ENCODE measurements at places on chromosomes 11 and 22.

DNA sequence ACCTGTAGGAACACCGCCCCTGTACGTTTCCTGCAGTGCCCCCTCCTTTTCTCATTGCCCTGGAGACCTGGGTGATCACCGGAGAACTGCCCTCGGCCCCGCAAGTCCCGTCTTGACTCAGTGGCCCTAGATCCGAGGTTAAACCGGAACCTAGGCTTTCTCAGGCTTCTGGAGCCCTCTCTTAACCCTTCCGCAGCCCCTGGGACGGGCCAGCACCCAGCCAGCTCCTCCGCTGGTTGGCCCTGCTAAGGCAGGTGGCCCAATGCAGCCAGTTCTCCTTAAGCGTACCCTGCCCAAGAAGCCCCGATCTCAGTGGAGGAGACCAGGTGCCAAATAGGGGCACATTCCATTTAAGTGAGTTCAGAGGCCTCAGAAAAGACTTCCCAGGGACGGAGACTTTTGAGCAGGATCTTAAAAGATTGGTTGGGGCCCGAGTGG, 776 bp downstream of the NLRX1 start:
- H3K4me3 ChIP-seq, result peak overlapping the region; percentile 93
- H3K27ac ChIP-seq, result peak overlapping the region; percentile 95
- no peaks in the 10 kb centered on the region for H3K4me1 ChIP-seq
- H3K36me3 ChIP-seq, result peaks cover 6% of the 10 kb centered on the region
- H3K27me3 ChIP-seq, result no peaks in the 10 kb centered on the region

- no peaks in the 10 kb centered on the region for H3K4me1 ChIP-seq
- H3K27ac ChIP-seq, result no peak overlapping the region
- H3K36me3 ChIP-seq, result no peaks in the 10 kb centered on the region
- H3K4me3 ChIP-seq, result no peak overlapping the region
Measured at GRCh38 chr11:13073119-13073981, 64.2 kb downstream of the RASSF10 start.

GRCh38 chr11:84871116-84871515, 756.0 kb downstream of the DLG2 start:
- no peaks in the 10 kb centered on the region for H3K36me3 ChIP-seq
- no peak overlapping the region for H3K4me3 ChIP-seq
- no peak for DNase-seq
- H3K27ac ChIP-seq, result no peak overlapping the region

DNA sequence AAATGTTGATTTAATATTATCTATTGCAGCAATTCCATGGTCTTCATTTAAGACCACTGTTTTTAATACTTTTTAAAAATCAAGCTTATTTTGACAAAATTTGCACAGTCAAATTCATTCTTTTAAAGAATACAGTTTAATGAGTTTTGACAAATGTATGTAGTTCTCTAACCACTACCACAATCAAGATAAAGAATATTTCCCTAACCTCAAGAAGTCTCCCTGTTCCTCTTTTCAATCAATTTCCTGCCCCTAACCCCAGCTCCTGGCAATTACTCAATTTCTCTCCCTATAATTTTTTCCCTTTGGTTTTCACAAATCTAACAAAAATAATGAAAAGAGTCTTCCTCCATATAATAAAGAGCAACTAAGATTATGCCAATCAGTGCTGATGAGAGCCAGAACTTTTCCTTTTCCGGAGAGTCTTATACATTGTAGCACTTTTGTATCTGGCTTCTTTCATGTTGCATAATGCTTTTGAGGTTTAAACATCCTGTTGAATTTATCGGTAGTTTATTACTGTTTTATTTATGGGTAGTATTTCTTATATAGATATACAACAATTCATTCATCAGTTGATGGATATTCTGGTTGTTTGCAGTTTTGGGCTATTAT, 231.7 kb downstream of the AASDHPPT start:
- no peak overlapping the region for H3K27ac ChIP-seq
- no peak for DNase-seq
- H3K27me3 ChIP-seq, result no peaks in the 10 kb centered on the region
- H3K4me1 ChIP-seq, result no peaks in the 10 kb centered on the region

- no peaks in the 10 kb centered on the region for H3K27me3 ChIP-seq
- no peak for DNase-seq
- H3K4me1 ChIP-seq, result no peaks in the 10 kb centered on the region
Measured at GRCh38 chr22:37121887-37122591, 12.5 kb upstream of the TMPRSS6 start.

DNA sequence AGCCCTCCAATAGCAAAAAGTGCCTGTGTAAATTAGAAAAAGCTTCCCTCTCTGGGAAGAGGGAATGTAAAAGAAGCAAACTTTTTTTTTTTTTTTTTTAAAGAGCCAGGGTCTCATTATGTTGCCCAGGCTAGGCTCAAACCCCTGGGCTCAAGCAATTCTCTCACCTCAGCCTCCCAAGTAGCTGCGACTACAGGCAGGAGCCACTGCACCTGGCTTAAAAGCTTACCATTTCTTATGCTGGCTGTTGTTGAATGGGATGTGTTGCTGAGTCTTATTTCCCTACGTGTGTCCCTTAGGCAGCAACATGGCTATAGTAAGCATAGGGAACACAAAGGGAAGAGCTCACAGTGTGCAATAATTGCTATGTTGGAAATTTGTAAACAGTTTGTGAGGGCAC, 225.5 kb upstream of the CCDC90B start:
- H3K27me3 ChIP-seq, result no peaks in the 10 kb centered on the region
- no peaks in the 10 kb centered on the region for H3K36me3 ChIP-seq
- H3K4me1 ChIP-seq, result no peaks in the 10 kb centered on the region
- no peak overlapping the region for H3K4me3 ChIP-seq
- H3K27ac ChIP-seq, result no peak overlapping the region
